ENCODE measurements at places on chromosomes 6 and 20.

GRCh38 chr6:136607204-136607931 is 57.1 kb upstream of the MAP7 start:
- DNase-seq = no peak

- no peak for DNase-seq
These were observed 7.6 kb downstream of the RIPOR2 start for GRCh38 chr6:24927985-24928745.

- DNase-seq = no peak
These were observed 214.7 kb downstream of the CLIC5 start for GRCh38 chr6:45800911-45801310.

DNA sequence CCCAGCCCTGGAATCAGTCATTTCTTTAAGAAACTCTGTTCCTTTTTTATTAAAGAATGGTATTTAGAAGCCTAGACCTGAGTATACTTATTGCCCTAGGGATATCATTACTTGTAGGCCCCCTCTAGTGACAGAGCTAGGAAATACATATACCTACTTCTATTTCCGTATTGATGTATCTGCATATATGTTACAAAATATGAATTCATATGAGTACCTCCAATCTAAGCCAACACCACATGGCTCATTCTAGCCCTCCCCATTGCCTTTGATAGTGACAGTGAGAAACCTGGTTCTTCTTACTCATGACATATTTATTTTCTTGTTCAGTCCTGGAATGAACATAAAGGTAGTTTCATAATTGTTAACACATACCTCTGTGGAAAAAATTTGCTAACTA is 137.2 kb downstream of the FARS2 start:
- no peak for DNase-seq

DNA sequence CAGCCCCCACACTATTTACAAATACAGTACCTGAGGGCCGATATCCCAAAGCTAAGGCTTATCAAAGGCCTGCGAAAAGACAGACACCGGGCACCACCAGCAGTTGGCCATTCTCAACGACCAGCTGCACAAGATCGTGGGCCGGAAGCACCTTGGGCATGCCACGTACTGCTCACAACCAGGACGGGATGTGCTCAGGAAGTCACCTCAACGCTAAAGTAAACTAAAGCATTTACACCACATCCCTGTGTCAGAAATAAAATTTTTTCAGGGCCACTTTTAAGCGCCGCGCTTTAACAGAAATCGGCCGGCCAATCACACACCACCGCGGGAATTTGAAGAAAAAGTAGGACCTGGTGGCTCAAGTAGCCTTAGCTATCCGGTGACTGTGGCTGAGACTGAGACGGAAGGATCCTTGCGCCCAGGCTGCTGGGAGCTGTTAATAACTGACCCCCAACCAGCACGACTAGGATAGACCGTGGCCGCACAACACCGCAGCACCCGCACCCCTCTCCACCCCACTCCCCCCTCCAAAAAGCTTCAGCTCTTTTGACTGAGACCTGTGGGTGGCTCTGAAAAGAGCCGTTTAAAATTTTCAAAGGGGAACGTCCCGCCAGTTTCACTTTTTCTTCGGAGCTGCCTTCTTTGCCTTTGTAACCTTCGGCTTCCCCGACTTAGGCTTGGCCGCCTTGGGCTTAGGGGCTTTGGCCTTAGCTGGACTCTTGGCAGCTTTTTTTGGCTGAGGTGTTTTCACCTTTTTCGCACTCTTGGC is 131.2 kb upstream of the BTN3A2 start:
- DNase-seq = no peak

DNA sequence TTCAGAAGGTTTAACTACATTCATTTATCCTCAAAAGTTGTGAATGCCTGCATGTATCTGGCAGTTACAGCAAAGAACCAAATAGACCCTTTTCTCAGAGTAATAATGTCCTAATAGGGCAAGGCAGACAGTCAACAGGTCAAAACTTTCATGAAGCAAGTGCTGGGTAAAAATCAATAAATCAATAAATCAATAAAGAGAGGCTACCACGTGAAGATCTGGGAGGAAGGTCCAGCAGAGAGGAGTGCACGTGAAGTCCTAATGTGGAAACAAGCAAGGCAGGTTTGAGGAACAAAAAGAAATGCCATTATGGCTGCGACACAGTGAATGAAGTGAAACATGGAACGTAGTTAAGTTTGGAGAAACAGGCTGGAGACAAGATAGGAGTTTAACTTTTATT is 36.3 kb upstream of the C6orf118 start:
- no peak for DNase-seq

GRCh38 chr6:156402227-156402626 is 375.0 kb upstream of the ARID1B start:
- DNase-seq = no peak

DNA sequence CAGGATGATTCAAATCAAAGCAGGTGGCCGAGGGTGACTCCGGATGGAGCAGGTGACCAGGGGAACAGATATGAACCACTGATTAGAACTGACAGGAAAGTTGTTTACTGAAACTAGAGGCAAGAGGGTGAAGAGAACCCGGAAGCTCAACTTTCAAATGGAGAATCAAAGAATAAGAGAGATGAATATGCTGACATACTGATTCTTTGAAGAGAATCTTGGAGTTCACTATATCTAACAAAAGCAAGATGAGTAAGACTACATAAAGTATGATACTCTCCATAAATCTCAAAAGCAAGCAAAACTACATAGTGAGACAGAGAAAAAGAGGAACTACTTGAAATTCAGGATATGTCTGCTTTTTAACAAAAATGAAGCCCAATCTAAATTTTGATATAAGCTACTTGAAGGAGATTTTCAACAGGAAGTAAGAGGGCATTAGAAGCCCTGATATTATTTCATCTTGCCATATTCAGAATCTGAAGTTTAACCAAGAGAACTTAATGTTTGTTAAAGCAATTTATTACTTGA is 4.0 kb upstream of the UBD start:
- DNase-seq = no peak

- no peak for DNase-seq
These were observed 369.0 kb downstream of the PREX1 start for GRCh38 chr20:48458601-48459385.

- no peak for DNase-seq
These were observed 68.2 kb downstream of the MTFR2 start for GRCh38 chr6:136181861-136182260.

DNA sequence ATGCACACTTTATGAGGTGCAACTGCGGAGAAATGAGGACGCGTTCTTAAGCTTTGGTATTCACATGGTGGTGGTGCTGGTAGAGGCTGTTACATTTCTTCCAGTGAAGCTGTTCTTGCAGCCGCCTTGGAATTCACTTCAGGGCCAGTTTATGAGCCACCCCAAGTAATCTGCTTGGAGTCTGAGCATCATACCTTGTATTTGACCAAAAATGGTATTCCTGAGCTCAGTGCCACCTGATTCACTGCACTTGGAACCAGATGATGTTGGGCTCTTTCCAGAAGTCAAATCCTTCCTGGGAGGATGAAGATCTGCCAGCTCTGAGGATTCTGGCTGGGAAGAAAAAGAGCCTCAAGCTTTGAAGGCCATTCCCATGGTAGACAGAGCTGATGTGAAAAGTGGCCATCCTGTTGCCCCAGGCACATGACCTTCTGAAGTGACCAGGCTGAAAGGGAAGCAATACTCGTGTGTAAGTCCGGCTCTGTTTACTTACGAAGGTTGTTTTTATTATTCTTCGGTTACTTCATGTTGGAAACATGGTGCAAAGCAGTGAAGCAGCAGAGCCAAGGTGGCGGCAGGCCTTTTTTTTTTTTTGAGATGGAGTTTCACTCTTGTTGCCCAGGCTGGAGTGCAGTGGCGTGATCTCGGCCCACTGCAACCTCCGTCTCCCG is 7.7 kb downstream of the MANBAL start:
- no peak for DNase-seq

DNA sequence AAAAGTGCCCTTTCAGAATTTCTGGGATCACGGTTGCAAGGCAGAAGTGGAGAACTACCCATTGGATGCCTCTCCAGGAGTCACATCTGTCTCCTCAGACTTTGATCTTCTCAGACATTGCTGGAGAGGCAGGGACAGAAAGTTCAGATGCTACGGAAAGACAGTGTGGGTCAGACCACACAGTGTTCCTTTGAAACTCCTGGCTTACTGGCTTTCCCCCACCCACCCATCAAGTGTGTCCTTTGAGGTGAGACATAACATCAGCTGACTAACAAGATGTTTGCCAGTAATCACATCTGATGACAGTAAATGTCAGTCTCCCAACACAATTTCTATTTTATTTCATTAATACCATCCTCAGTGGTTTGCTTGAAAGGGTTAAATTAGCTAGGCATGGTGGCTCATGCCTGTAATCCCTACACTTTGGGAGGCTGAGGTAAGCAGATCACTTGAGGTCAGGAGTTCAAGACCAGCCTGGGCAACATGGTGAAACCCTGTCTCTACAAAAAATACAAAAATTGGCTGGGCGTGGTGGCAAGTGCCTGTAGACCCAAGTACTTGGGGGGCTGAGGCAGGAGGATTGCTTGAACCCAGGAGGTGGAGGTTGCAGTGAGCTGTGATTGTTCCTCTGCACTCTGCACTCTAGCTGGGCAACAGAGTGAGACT is 67.2 kb upstream of the SNX9 start:
- DNase-seq = no peak

DNA sequence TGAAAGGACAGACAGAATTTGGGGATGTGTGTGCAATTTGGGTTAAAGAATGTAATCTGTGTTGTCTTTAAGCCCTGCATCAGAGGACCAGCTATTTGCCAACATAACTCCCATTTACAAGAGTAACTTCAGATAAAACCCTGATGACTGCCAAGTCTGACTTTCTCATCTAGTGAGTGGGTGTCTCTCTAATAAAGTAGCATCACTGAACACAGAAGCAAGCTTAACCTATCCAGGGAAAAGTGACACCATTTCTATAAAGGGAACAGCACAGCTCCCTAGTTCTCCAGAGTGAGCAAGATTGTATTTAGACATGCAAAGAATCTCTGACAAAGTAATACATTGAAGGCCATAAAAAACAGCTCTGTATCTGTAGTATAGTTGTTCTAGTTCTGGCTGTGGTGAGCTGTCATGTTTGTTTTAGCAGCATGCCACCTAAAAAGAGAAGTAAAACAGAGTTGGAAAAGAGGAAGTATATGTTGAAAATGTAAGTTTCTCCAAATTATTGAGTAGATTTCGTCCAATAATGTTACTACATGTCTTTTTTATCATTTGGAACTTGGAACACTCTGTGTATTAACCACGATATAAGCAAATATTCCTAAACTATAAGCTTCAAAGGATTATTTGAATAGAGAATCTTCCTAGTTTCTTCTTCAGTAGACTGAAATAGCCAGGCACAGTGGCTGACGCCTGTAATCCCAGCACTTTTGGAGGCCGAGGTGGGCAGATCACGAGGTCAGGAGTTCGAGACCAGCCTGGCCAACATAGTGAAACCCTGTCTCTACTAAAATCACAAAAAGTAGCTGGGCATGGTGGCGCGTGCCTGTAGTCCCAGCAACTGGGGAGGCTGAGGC is 8.8 kb upstream of the PIM1 start:
- no peak for DNase-seq

- DNase-seq = no peak
These were observed 369.4 kb downstream of the UTRN start for GRCh38 chr6:144654506-144654905.

DNA sequence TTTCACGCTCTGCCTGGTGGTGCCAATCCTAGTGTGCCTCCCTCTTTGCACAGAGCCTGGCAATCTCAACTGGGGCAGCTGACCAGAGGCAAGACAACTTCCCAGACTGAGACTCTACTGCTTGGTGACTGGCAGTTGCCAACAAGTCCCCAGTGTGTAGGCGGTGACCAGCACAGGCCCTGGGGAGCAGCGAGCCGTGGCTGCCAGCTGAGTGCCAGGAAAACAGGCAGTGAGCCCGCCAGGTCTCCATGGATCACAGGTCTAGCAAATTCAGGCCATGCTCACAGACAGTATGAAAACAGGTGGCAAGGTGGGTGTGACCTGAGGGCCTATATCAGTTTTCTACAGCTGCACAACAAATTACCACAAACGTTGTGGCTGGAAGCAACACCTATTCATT is 289.9 kb downstream of the KIF16B start:
- no peak for DNase-seq

DNA sequence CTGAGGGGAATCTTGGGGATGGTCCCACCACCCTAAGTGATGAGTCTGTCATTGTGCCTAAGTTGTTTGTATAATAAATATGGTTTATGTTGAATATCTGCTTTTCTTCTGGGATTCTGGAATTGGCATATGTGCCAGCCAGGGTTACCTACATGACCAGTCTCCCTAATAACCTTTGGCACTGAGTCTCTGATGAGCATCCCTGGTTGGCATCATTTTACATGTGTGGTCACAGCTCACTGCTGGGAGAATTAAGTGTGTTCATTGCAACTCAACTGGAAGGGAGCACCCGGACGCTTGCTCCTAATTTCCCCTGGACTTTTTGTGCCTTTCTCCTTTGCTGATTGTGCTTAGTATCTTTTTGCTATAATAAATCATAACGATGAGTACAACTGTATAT is 8.1 kb downstream of the SMAP1 start:
- DNase-seq = no peak

DNA sequence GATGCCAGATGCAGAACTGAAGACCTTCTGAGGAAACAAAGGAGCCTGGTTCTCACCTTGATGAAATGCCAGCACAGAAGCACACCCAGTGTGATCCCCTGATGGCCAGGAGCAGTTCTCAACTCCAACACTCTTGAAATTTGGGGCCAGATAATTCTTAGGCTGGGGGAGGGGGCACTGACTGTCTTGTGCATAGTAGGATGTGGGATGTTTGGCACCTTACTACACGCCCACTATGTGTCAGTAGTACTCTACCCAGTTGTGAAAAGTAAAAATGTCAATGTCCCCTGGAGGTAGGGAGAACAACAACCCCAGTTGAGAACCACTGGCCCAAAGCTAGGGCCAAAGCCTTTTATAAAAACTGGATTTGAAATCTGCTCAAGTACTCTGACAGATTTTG is 398.3 kb upstream of the ARID1B start:
- no peak for DNase-seq

DNA sequence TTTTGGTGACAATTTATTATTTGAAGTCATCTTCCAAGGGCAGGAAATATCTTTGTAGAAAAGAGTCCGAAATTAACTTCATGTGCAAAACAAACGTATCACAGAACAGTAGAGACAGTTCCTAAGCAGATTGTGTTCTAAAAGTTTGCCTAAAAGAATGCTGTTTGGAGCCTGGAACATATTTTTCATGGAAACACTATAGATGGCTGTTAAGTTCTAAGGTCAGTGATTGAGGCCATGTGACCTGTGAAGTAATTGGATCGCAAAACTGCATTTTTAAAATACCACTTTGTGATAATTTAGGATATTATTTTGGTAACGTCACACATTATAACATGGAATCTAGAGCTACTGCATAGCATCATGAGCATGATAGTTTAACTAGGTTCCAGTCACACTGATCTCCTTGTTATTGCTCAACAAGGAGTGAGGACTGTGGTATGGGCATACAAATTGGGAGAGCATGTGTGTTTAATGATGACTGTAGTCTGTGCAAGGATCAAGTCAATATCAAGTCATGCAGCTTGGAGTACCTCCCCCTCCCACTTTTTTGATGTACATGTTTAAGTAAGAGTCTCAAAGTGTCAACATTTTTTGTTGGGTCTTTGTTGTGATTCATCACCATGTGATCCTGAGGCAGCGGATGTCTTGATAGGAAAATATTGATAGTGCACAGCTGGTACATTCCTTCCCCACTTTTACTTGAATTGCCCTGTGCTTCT is 609.3 kb upstream of the CITED2 start:
- no peak for DNase-seq

- DNase-seq = no peak
These were observed 116.5 kb upstream of the CCDC28A start for GRCh38 chr6:138657065-138657425.

Measured in activated CD8-positive, alpha-beta memory T cell treated with anti-CD3 and anti-CD28 coated beads for 4 hours (primary cell).